Stimulated activated CD8-positive, alpha-beta memory T cell treated with anti-CD3 and anti-CD28 coated beads, Interleukin-7, amount 100 ng/mL, for 4 hours (primary cell): ENCODE measurements at places on chromosomes 2 and 18.

DNA sequence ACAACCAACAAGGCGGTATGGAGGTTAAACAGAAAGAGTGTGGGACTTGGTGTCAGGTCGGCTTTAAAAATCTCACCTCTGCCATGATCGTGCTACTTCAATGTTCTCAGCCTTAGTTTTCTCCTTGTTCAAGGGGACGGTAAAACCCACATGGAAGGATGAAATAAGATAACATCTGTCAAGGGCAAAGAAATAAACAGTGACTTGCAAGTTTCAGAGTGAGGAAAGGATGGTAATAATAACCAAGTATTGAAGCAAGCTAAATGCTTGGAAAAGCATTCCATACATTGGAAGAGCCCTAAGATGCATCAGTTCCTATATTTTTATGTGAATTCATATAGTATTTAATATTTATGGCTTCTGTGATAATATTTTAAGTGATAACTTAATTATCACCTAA lies 29.8 kb upstream of the LMAN1 start:
- DNase-seq = no peak

GRCh38 chr18:49178736-49179135 lies 228.0 kb upstream of the SMAD7 start:
- no peak for DNase-seq

DNA sequence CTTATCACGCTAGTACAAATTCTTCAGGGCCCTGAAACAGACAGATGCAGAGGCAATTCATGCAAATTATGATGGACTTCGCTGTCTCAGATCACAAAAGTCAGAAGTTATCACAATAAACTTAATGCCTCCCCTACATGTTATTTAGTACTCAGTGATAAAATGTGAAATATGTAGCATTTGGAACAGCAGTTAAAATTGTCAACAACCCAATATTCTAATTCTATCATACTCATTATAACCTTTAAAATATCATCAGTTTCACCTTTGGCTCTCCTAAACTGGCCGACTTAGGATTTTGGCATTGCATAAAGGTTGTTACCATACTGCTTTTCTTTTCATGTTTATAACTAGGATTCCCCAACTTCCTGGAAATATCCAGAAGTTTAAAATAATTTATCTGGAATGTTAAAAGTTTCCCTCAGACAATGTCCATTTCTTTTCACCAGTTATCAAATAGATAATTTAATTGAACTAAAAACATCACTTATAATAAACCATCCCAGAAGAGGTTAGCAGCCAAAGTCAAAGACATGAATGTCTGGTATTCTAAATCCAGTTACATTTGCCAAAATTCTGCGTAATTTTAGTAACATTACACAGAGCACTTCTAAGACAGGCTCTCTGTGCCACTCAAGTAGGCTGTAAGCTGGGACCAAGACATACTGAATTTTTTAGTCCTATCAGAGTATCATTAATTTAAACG lies 239.8 kb downstream of the RBM43 start:
- no peak for DNase-seq

DNA sequence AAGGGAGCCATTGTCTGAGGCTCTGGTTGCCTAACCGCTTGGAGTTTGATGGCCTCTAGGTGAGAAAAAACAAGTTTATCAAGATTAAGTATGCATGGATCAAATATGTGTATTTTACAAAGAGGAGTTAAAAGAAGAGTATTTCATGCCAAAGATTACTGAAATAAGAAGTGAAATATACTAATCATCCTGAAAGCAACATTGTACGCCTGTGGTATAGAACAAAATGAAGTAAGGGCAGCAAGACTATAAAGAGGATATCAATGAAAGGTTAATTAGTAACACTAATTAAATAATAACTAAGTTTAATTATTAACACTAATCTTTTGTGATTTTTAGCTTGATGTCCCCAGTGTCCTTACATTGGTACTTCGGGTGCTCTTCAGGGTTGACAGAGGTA lies 276.7 kb downstream of the CALCRL start:
- DNase-seq = no peak

- no peak for DNase-seq
These were observed 265.9 kb upstream of the SYT4 start for GRCh38 chr18:43543236-43543635.

- DNase-seq = no peak
These were observed 757.1 kb upstream of the PIK3C3 start for GRCh38 chr18:41197967-41198366.

DNA sequence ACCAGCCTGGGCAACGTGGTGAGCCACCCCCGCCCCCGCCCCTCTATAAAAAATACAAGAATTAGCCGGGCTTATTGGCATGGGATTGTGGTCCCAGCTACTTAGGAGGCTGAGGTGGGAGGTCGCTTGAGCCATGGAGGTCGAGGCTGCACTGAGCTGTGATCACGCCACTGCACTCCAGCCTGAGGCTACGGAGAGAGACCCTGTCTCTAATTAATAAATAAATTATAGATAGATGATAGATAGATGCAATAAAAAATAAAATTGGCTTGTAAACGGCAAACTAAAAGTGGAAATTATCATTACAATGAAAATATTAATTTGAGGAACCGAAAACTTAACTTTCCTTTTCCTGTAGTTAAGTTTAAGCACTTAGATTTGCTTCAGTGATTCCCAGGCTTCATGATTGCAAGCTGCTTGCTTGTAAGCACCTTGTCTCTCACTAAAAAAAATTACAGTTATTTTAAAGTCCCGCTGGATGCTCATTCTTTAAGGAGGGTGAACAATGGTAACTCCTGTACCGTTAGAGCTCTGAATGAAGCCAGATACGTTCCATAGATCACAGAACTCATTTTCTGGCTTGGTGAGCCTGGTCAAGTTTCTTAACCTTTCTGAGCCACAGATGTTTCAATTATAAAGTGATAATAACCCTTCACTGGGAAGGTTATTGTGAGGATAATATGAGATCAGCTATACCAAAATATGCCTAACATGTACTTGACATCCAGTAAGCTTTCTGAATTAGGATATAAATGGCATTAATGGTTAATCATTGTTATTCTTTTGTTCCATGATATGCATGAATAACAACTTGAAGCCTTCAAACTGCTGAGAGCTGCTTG lies 9.3 kb upstream of the NARS1 start:
- no peak for DNase-seq

DNA sequence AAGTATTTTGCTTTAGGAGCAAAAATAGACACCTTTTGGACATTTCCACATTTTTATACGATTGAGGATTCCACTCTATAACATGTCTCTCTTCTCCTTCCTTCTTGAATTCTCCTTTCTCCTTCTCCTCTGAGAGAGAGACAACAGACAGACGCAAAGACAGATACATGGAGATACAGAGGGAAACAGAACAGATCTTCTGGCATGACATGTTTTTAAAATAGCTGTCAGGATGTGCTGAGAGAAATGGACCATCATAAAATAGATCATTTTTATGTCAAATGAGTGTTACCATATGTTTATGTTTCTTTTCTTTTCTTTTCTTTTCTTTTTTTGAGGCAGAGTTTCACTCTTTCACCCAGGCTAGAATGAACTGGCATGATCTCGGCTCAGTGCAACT lies 44.4 kb upstream of the ZNF532 start:
- DNase-seq = no peak

DNA sequence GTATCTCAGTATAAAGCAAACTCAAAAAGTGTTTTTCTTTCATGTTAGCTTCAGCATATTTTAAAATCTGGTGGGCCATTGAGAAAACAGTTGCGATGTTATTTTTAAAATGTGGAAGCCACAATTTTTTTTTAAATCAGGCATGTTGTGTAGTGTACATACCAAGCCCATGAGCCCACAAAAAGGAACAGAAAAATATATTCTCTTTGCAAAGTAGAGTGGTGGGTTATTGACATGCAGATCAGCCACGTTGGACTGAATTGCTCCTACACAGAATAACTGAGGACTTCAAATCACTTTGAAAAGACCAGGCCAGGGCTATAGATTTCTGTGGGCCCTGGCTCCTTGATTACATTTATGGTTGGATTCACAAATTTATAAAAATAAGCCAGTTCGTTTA lies 774.4 kb downstream of the DCC start:
- no peak for DNase-seq

DNA sequence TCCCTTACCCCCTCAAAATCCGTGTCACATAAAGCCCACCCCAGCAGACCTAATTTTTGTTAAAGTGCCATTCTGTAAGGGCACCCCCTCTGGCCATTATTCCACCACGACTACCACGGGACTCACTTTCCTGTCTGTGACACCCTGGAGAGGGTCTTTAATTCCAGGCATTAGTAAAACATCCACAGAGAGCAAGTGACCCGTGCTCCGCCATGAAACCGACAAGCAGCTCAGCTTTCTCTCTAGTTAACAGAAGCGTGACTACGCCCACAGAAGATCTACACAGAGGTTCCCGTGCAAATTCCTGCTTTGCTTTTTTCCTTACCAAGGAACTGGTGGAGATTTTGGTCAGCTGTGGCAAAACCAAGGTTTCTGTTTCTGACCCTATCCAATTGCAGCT lies 4.4 kb downstream of the SIGLEC15 start:
- DNase-seq = no peak

DNA sequence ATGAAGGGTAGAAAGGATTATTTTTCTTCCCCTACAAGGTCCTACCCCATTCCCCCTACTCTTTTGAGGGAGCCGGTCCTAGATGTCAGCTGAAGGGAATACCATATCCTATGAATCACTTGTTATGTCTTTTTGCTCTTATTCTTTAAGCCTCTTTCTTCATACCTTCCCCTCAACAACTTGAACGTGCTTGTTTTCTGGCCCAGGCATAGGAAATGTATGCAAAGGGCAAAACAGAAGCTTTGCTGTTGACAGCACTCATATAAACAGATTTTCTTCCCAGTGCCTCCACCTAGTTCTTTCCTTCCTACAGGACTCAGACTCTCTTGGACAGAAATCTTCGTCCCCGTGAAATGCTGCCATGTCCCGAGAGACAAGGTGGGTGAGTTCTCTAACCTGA lies 64.6 kb downstream of the TMEM17 start:
- no peak for DNase-seq

- no peak for DNase-seq
These were observed 322.7 kb downstream of the NOL4 start for GRCh38 chr18:33901894-33902512.

DNA sequence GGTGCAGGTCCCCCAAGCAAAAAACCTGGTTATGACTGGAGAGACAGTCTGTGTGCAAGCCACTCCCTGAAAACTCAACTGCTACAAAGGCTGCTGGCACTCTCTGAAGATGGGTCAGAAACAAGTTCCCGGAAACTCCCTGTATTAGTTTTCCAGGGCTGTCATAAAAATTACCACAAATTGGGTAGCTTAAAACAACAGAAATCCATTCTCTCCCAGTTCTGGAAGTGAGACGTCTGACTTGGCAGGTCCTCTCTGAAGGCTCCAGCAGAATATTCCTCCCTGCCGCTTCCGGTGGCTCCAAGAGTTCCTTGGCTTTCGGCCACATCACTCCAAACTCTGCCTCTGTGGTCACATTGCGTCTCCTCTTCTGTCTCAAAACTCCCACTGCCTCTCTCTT lies 30.1 kb upstream of the SERPINE2 start:
- DNase-seq = no peak

- no peak for DNase-seq
These were observed 217.7 kb downstream of the TNS1 start for GRCh38 chr2:217784996-217785543.

DNA sequence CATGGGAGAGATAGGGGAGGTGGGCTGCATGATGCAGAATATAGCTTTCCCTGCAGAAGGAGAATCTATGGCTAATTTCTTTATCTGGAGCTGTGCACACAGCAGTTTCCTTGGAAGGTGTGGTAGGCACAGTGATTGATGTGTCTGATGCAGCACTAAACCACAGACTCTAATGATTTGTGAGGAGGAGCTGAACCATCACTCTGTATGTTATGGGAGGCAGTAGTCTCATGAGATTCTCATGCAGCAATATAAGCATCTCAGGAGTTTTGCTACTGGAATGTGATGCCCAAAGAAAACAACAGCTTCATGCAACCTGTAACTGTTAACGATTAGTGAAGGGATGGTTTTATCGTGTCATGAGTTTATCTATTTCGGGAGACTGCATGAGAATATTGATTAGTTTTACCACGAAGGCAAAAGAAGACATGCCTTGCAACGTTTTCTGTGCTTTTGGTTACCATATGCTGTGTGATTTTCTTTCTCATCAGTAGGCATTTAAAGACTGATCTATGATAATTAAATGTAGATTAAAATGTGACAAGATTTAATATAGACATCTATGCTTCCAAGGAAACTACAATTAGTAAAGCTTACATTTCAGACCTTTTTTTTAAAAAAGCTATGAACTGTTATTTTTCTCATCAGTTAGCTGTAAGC lies 286.8 kb downstream of the ARL6IP6 start:
- no peak for DNase-seq

DNA sequence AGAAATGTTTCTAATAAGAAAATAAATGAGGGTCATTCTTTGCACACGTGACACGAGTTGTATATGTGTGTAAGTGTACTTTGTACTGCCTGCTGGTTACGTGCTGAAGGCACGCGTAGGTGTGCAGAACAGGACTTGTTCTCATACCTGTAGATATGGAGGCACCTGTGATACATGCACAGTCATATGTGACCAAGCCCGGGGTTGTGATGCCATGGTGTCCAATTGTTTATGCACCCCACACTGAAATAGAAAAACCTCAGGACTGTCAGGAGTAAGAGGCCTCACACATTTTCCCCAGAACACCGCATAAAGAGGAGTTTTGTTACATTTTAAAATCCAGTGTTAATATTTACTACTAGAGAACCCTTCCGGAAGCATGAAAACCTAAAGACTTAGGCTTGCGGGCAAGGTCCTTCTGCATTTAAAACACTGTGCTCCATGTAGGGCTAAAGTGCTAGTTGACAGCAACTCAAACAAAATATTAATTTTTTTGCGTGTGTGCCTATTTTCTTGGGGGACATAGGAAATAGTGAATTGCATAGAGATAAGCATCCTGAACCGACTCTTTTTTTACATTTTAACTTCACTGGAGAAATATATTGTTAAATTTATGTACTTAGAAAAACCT lies 9.3 kb downstream of the TSHZ1 start:
- no peak for DNase-seq

- no peak for DNase-seq
These were observed 11.0 kb downstream of the EIF5B start for GRCh38 chr2:99348173-99348572.

- no peak for DNase-seq
These were observed 22.8 kb downstream of the CRACDL start for GRCh38 chr2:98912957-98913915.

DNA sequence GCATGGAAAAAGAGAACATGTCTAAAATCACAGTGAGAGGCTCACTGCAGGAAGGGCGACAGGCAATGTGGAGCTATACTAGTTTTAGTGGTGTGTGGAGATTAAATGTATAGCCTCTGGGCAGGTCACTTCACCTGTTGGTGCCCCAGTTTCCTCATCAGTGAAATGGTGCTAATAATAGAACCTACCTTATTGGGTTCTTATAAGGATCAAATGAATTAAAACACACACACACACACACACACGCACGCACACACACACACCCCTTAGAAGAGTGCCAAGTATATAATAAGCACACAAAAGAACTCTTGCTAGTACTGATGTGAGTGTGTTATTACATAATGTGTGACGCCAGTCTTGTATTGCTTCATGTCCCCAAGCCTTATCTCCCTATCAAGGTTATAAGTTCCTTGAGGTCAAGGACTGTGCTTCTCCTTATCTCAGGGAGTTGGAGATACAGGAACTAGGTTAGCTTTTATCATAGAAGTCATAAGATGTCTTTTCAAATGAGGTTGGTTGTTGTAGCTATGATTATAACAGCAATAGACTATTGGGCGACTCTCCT lies 98.0 kb upstream of the CXCR4 start:
- DNase-seq = no peak
